ENCODE measurements at places on chromosomes 5 and 9.

DNA sequence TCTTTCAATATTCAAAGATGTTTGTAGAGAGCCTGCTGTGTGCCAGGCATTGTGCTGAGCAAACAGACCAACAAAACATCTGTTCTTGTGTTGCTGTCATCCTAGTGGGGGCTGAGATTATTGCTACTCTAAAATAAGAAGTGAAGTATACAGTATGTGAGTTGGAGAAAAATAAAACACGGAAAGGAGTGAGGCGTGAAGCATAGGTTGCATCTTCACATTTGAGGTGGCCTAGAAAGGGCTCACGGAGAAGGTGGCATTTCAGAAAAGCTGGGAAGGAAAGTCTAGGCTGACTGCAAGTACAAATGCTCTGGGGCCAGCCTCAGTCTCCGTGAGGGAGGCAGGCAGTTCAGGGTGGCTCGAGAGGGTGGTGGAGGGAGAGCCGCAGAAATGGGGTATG, 80.3 kb downstream of the CSNK1A1 start:
- no peak for DNase-seq

- no peak for DNase-seq
Observed at GRCh38 chr5:176626876-176627236, 3.5 kb downstream of the SNCB start.

DNA sequence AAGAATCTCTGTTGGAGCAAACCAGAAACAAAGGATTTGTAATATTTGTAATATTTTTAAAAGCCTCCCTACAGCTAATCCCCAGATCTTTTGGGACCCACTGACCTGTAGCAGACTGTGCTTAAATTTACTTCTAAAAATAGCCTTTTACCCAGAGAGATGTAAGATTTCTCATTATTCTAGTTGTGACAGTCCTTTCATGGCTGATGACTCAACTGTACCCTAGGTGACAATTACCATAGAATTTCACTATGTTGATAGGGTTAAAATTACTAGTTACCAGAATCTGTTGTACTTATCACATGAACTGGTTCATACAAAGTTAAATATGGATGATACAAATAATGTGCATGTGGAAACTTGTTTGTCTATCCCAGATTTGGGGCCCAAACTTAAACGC, 543.9 kb upstream of the SEMA6A start:
- no peak for DNase-seq

- DNase-seq = no peak
Observed at GRCh38 chr9:79642671-79643070, 70.9 kb downstream of the TLE4 start.

DNA sequence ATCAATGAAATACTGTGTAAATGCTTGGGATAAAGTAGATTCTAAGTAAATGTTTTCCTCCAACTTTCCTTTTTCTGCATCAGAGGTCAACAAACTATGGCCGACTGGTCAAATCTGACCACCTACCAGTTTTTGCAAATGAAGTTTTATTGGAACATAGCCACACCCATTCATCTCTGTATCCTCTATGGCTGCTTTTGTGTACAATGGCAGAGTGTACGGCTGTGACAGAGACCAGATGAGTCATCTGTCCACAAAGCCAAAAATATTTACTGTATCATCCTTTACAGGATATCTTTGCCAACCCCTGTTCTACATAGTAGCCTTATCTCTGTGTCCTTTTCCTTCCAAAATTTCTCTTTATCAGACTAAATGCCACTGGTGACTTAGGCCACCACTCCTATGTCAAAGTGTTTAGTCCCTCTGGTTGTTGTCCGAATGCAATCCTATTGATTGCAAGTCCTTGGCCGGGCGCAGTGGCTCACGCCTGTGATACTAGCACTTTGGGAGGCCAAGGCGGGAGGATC, 218.4 kb upstream of the KLF4 start:
- no peak for DNase-seq

GRCh38 chr5:25107853-25108252, 463.1 kb upstream of the CDH10 start:
- DNase-seq = no peak

GRCh38 chr5:4639946-4640345, 500.2 kb upstream of the ADAMTS16 start:
- no peak for DNase-seq

- no peak for DNase-seq
Observed at GRCh38 chr5:22611327-22611726, 241.8 kb downstream of the CDH12 start.

- DNase-seq = no peak
Observed at GRCh38 chr5:123518111-123518510, 6.1 kb downstream of the CSNK1G3 start.

DNA sequence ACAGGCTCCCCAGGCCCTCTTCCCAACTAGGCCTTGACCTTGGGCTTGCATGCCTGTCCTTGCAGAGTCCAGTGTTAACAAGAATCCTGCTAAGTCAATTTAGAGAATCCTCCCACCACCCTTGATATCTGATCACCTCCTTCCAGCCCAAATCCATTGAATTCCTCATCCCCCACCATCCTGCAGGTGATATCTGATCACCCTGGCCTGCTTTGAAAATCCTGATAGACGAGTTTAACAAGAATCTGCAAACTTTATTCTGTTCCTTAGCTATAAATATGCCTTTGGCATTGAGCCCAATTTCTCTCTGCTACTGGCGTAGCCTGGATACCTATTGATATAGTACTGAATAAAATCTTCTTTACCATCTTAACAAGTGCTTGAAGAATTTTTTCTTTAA, 125.5 kb downstream of the DIRAS2 start:
- DNase-seq = no peak

DNA sequence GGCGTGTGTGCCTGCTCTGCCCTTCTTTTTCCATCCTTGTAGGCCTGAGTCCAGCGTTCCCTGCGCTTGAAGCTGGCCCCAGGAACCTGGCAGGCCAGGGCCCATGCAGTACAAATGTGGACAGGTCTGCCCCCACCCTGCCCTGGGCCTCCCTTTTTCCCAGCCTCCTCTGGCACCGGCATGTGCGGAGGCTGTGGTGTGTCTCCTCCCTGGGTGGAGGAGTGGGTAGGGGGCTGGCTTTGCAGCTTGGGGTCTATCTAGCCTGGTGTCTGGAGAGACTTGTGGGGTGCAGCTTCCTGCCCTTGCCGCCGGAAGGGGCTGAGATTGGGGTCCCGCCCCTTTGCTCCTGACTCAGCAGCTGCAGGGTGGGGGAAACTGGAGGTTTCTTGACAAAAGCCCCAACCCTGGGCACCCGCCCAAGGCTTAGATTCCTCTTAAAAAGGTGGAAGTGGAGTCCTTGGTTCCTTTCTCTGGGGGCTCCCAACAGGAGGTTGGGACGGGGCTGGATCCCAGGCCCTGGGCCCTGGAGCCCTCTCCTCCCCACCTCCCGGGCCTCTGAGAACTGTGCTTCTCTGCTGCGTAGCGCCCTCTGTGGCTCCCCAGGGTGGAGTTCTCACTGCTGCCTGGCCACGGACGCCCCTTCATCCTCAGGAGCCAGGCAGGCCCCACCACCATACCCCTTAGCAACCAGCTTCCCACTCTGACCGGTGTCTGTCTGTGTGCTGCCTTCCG, 18.0 kb downstream of the RXRA start:
- DNase-seq = no peak

DNA sequence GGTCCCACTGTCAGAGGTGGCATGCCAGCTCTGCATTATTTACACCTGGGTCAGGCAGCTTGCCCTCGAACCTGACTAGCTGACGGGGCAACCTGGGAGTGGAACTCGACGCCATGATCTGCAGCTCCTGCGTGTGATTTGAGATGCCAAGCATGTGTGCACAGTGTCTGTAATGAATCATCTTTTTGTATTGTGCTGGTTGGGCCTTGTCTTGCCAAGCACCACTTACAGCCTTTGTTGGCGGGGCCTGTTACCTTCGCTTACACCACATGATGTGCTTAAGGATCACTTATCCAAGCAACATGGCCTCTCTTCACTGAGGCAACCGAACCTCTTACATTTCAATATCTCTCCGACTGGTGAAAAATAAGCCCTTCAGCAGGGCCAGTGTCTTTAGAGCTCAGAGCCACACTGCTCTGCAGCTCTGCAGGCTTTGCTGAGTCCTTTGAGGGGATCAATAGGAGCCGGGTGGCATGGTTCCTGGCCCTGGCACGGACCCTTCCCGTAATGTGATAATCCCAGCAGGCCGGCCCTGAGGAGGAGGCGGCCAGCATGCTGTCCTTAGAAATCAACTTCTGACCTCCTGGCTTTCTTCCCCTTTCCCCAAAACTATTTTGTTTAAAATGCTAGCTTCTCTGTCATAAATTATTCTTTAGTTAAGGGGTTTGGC, 297.7 kb upstream of the CD180 start:
- no peak for DNase-seq

DNA sequence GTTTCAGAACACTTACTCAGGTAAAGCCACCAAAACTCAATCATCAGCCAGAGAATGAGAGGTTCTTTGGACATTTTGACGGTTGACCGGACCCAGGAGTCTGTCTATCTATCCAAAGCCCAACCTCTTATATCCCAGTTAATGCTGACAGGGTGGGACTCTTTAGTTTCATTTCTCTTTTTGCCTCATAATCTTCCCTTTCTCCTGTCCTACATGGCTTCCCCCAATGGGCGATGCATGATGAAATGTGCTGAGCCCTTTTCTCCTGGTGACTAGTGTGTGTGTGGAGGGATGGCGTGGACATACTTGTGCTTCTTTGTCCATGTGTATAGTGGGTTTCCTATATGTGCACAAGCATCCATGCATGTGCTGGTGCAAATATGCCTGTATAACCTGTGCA, at the start of gene TIMD4:
Gene TIMD4, minus strand, starts transcription at position 102 of the 400 bp plus-strand sequence. Its CDS starts 28 bp downstream, at position 74.
- DNase-seq = no peak

GRCh38 chr9:1337169-1337568, 287.0 kb downstream of the DMRT2 start:
- DNase-seq = no peak

GRCh38 chr5:157545610-157546310, 29.8 kb downstream of the ADAM19 start:
- DNase-seq = no peak

- no peak for DNase-seq
Observed at GRCh38 chr9:34898846-34899245, 59.2 kb upstream of the PHF24 start.

DNA sequence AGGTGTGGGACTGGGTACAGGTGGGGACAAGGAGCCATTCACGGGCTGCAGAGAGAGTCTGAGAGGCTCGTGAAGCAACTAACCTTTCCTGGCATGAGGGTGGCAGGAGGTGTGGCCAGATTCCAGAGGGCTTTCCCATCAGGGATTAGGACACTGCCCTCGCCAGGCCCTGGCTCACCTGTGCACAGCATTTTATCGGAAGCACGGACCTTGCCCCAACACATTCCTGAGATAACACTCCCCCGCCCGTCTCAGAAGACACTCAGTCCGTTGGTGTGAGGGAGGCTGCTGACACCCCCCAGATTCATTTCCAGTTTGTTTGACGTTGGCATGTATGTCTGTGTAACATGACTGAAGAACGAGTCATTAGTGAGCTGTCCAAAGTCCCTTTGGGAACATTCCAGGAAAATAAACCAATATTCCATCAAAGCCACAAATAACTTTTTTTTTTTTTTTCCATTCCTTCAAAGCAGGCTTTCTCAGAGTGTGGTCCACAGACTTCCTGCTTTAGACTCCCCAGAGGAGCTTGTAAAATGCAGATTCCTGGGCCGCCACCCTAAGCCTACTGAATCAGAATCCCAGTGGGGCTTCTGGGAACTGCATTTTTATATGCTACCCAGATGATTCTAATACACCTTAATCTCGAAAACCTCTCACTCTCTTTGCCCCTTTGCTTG, 23.4 kb downstream of the WWC1 start:
- peak; percentile 77 for DNase-seq

DNA sequence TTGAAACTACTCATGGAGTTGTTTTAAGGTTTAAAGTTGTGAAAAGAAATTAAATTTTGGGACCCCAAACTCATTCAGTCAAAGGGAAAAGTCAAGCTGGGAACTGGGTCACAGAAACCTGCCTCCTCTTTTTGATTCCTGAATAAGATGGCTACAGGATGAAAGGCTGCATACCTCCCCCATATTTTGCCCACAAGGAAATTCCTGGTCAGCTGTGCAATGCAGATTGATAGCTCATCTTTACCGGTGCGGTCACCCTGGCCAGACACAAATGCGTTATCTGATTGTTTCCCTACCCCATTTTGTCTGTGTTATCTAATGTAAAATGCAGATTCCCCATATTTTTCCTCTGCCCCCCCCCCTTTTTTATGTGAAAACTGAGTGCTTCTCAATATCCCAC, 1.3 kb downstream of the HAVCR2 start:
- DNase-seq = no peak

DNA sequence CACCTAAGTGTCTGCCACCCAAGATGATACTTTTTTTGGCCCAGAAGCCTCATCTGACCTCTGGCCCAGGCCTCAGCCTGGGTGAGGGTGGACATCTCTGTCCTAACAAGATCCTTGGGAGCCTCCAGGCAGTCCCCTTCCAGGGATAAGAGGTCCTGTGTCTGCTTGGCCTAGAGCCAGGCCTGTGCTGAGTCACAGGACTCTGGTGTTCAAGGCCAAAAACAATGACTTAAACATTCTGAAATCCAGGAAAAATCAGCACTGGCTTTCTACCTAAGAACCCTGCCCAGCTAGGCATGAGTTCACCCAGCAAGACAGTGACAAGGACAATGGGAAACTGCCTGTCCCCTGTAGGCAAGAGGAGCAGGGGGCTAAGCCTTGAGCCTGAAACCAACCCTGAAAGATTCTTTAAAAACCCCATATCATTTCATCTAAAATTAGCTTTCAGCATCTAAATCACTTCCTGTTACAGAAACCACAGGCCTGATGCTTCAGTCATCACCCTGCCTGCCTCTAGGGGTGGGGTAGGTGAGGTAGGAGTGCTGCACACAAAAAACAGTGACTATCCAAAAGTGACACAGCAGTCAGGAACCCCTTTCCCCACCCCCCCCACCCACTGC, 29.9 kb downstream of the CSF2 start:
- DNase-seq = peak; percentile 79

GRCh38 chr5:38607930-38608564, 51.6 kb upstream of the LIFR start:
- DNase-seq = no peak

DNA sequence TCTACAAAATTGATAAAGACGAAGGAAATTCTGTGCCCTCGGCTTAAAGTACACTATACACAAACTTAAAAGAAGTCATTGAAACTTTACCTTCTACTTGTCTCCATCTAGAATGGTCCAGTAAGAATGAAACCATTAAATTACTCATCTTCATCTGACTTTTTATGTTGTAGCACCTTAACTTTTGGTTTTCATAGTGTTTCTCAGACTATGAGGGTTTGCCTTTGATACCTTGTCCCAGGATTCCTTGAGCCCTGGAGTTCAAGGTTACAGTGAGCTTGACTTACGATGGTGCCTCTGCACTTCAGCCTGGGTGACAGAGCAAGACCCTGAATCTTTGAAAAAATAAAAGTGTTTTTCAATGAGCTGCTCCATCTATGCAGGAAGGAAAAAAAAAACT, 132.2 kb downstream of the CDC42SE2 start:
- no peak for DNase-seq

- peak; percentile 57 for DNase-seq
Observed at GRCh38 chr9:15135164-15135792, 171.7 kb downstream of the TTC39B start.

DNA sequence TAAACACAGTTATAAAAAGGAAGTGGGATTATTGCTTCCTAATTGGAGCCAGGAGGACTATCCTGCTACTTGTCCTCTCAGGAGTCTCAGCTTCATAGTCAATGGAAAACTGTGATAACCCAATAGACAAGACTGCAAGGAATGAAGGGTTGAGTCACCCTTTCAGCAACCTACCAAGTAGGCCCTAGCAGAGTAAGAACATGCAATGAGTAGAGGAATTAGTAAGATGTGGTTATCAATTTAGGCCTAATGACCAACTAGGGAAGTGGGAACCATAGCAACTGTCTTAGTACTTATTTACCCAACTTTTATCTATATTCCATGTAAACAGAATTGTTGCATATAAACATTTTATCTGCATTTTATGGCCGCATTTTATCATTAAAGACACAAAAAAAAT, 310.1 kb downstream of the RFX3 start:
- DNase-seq = no peak

All from AG09309 (cell line).